ENCODE measurements at places on chromosomes 5 and 9.

DNA sequence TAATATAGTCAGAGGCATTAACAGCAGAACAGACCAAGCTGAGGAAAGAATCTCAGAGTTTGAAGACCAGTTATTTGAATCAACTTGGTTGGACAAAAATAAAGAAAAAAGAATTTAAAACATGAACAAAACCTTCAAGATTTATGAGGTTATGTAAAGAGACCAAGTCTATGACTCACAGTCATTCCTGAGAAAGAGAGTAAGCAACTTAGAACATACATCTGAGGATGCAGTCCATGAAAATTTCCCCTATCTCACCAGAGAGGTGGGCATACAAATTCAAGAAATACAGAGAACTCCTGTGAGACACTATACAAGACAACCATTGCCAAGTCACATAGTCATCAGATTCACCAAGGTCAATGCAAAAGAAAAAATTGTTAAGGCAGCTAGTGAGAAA lies 17.4 kb upstream of the C9orf72 start:
- no peak for DNase-seq

- DNase-seq: no peak
Observed at GRCh38 chr5:154384480-154385235, 61.1 kb upstream of the SAP30L start.

- DNase-seq: no peak
Observed at GRCh38 chr5:148306446-148306845, 5.8 kb upstream of the SPINK7 start.

DNA sequence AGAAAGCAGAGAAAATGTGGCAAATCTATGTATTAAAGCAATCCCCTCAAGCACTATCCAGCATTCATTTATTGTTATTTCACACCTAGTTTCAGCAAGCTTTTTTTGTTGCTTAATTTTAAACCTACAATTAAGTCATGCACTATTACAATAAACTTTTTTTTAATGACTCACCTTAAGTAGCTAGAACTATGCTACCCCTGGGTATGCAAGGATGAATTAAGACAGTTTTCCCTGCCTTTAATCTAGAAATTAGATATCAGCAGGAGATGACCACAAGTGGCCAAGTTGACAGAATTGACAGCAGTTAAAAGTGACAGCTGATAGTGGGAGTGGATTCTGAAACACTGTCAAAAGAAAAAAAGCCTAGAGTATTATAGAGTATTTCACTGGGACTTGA lies 20.0 kb downstream of the ITGA1 start:
- DNase-seq: no peak

GRCh38 chr5:111251921-111252320 lies 27.7 kb downstream of the CAMK4 start:
- DNase-seq: no peak

DNA sequence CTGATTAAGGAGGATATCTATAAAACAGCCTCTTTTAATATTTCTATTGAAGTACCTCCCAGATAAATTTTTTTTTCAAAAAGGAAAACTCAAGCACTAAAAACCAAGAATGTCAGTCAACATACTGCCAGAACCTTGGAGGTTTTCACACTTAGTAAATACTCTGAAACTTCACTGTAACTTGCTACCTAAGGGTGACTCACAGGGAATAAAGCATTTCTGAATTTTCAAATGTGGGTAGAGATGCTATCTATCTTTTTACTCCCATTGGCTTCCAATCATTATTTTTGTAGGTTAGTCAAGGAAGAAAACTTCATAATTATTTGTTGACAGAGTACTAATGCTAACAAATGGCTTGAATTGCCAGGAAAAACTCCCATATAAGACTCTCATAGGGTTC lies 46.1 kb downstream of the SLC25A46 start:
- no peak for DNase-seq

GRCh38 chr9:131043087-131043486 lies 34.1 kb downstream of the LAMC3 start:
- no peak for DNase-seq

DNA sequence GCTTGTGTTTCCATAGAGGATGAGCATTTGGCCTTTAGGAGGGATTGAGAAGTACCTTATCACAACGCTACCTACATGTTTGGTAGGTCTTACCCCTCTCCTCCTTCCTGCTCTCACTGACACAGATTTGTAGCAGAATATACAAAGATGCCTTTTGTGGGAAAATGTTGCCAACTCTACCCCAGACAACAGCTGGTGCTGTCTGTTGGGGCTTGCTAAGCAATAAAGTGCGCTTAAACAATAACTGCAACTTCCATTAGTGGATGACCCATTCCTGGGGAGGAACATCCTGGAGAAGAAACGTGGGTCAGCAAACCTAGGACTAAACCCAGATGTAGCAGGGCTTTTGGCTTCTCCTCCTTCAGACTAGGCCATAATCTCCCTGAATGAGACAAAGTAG lies 174.3 kb downstream of the EFNA5 start:
- no peak for DNase-seq

- no peak for DNase-seq
Observed at GRCh38 chr9:87497604-87498045, at the start of gene DAPK1. Gene DAPK1 (plus strand): TSS chr9:87497867. CDS start chr9:87499078, 1,211 bp downstream.

DNA sequence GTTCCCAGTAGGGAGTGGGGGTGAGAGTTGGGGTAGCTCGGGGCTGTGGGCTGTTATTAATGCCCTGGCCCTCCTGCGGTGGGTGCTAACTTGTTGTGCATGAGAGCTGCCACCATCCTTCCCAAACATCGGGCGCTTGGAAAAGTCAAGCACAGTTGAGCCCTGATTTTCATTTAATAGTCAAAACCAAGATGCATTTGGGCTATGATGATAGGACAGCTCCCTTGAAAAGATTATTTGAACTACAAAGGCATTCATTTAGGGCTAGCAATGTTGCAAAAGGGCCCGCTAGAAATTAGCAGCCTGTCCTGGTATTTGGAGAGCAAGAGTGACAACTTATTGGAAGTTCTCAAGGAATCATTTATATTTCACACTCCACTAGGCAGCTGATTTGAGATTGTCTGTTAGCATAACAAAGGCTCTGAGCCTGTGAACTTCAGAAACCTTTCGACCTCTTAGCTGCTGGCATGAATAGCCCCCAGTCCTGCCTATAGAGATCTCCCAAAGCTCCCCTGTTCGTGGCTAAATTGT lies 128.2 kb upstream of the TMEM161B start:
- DNase-seq: peak; percentile 31

DNA sequence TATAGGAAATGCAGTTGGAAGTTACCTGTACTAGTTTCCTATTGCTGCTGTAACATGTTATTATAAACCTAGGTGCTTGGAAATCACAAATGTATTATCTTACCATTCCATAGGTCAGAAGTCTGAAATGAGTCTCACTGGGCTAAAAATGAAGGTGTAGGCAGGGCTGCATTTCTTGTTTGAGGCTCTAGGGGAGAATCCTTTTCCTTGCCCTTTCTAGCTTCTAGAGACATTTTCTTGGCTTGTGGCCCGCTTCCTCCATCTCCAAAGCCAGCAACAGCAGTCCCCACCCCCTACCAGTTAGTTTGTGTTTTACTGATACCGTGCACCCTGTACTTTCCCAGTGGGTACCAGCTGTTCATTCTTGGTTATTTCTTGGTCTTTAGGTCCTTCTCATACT lies 153.3 kb downstream of the SLF1 start:
- DNase-seq: no peak

GRCh38 chr5:174623433-174624019 lies 100.9 kb upstream of the MSX2 start:
- no peak for DNase-seq
